ENCODE measurements at places on chromosomes 7 and 10.

DNA sequence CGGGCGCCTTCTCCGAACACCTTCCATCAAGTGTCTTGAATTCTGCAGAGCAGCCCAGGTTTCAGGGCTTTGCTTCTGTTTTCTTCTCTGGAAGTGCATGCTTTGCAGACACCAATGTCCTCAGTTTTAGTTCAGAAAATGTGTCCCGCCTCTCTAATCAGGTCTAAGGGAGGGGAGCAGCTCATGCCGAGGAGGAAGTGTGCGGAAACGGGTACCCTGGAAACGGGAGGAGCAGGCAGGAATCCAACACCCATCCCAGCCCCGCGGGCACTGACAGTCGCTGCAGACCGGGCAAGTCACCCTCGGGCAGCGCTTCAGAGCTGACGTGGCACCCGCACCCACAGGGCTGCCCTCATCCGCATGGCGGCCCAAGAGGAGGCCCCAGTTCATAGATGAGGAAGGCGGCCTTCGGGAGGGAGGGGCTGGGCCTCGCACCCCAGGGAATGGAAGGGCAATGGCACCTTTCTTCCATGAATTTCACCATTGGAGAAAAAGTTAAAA lies 338.7 kb downstream of the DNAJB6 start:
- no peak for DNase-seq

DNA sequence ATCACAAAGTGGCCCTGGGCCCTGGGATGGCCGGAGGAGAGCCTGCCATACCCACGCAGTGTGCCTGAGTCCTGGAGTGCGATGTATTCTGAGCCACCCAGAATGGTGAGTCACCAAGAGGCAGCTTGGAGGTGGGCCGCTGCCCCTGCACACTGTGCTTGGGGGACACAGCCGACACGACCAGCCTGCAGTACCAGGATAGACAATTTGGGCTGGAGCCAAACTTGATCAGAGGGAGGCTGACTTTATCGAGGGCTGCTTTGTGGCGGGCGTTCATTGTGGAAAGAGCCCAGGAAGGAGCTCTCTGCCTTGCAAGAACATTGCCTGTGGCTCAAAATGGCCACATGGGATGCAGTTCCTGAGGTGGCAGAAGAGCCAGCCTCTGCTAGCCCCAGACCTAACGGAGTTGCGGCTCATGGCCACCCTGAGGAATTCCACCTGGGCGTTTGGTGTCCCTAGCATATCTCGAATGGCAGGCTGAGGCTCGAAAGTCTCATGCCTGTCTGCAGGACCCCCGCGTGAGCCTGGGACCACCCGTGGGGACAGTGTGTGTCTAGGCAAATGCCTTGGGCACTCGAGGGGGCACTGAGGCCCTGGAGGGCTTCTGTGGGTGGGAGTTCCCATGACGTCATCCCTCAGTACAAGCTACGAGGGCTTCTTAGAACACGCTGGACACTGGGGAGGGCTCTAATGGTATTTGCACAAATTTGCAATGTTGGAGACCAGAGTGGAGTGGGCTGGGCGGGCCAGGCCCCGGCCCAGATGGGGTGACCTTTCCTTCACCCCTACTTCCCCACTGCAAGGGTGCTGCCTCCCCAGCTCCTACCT lies 79.7 kb downstream of the LHPP start:
- DNase-seq, result no peak

- DNase-seq, result no peak
These were observed 395.4 kb downstream of the GATA3 start for GRCh38 chr10:8449909-8450308.

DNA sequence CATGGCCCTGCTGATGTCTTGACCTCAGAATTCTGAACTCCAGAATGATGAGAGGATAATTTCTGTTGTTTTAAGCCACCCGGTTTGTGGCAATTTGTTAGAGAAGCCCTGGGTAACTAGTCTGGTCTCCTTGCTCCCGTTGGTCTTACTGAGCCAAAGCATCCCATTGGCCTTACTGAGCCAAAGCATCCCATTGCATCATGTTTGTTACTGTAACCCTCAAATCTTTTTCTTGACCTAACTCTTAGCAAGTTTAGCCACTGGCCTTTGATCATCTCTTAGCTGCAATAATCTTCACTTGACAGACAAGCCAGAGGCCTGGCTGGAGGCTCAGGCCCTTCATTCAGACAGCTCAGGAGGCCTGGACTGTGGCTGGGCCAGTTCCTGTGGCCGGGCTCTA lies 21.8 kb downstream of the TBXAS1 start:
- DNase-seq, result no peak

DNA sequence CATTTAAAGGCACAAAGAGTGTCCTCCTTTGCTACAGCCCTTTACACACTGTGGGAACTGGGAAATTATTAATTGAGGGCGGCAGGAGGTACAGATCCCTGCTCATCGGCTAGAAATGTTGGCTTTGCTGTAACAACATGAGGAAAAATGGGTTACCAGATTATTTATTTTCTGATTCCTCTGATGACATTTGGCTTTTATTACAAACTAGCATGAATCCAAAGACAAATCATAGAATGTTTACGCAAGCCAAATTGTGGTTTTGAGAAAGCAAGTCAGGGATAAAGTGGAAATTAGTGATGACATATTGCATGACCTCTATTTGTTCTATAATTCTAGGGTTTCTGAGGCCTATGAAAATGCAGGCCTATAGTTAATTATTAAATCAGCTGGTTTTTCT lies 126.1 kb upstream of the TMEM196 start:
- no peak for DNase-seq

DNA sequence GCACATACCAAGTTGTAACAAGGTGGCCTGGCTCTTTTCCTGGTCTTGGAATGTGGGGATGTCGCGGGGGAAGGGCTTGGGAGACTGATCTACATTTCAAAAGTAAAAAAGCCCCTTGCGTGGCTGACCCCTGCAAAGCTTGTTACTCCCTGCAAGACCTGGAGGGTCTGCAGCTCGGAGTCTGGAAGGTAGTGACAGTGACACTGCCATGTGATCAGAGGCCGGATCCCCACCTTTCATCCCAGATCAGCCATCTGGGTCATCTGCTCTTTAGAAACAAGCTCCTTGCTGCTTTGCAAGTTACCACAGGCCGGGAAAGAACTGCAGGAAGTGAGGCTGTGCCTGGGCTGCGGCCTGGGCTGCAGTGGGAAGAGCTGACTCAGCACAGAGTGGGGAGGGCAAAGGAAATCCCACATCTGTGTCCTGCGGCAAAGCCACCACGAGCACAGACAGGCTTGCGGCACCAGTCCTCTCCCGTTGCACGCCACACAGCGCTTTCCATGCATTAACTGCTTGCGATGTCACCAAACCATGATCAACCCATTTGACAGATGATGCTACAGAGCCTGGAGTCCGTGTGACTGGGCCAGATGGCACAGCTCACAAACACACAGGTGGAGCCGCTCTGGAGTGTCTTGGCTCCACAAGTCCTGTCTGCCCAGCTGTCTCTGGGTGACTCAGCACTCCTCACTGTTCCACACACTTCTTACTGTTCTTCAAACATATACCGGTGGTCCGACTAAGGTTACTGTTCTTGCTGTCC lies 97.7 kb downstream of the SH3PXD2A start:
- no peak for DNase-seq

DNA sequence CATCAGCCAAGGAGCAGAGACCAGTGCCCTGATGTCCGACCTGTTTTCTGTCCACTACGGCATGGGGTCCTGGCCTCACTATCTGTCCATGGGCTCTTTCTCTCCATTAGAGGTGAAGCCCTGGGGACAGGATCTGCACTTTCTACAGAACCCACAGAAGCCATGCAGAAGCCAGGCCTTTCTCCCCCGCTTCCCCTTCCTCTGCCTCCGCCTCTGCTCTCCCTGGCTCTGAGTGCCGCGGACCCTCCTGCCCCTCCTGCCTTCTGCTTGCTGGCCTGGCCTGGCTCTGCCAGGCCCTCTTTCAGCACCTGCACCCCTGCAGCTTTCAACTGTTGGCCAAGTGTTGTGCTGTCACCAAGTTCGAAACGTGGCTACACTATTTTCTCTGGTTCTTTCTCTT lies 439.8 kb upstream of the ZMIZ1 start:
- DNase-seq, result no peak
